ENCODE measurements at places on chromosomes 6 and 20.

GRCh38 chr6:132153221-132153898, 202.2 kb upstream of the CCN2 start:
- DNase-seq: no peak

DNA sequence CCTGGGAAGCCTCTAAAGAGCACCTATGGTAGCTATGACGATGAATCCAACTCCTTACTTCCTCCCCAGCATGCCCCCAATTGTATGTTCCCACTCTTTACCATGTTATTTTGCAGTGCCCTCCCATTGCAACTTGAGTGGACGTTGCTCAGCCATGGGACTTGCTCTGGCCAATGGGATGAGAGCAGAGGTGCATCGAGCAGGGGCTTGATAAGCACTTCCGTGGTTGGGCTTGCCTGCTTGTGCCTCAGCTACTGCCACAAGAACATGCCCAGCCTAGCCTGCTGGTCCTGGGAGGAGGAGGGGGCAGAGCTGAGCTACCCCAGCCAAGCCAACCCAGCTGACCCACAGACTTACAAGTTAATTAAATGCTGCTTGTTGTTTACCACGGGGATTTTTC, 71.1 kb upstream of the CTNNBL1 start:
- DNase-seq: no peak

DNA sequence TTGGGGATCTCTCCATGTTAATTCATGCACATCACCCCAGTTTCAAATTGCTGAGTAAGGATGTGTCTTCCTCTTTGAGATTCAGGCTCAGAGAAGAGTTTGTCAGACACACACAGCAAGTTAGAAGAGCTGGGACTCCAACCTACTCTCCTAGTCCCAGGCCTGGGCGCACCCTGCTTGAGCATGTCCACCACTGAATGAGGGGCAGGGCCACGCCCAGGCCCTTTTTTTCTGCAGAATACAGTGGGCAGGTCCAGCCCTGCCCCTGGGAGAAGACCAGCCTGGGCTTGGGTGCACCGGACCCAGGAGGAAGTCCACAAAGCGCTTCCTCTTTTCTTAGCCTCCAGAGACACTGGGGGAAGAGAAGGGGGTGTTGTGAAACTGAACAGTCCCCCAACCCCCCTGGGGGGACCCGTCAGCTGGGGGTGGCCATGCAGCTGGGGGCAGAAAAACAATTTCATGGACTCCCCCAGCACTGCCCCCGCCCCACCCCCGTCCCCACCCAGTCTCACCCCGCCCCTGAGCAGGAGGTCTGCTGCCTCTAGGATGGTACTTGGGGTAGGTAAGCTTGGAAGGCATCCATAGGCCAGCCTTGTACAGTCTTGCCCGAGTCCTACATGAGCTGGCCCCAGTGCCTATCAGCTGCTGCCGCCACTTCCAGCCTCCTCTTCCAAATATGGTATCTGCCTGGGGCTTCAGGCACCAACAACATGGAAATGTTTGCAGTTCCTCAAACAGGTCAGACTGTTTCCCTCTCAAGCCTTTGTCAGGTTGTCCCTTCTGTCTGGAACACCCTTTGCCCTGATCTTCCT, 11.7 kb upstream of the HCK start:
- peak; percentile 84 for DNase-seq

GRCh38 chr20:56716806-56717205, 87.7 kb downstream of the TFAP2C start:
- no peak for DNase-seq

GRCh38 chr6:118584911-118585310, 36.8 kb downstream of the PLN start:
- DNase-seq: no peak

GRCh38 chr20:15637950-15638754, 935.1 kb downstream of the KIF16B start:
- DNase-seq: no peak

DNA sequence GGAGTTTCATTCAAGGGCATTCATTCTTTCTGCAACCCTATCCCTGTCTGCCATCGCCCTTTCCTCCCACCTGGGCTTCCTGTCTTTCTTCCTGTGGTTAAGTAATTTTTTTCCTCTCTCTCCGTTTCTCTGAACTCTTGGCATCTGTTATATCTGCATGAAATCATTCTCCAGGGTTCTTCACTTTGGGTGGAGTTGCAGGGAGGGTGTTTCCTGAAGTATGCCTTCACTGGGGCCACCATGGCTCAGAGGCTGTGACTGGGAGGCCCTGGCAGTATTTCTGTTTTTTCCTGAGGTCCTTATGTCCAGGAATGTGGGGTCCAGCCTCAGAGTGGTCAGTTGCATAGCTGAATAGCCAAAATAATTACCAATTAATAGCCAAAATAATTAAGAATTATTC, 137.2 kb downstream of the SLC35F1 start:
- DNase-seq: no peak
